Fibroblast of gingiva (primary cell): ENCODE measurements at places on chromosomes 12 and 14.
A peak's percentile ranks its signal among the peaks of the same experiment; 100 is the strongest.

GRCh38 chr12:116370004-116370404, 92.5 kb upstream of the MED13L start:
- peak; percentile 69 for DNase-seq

DNA sequence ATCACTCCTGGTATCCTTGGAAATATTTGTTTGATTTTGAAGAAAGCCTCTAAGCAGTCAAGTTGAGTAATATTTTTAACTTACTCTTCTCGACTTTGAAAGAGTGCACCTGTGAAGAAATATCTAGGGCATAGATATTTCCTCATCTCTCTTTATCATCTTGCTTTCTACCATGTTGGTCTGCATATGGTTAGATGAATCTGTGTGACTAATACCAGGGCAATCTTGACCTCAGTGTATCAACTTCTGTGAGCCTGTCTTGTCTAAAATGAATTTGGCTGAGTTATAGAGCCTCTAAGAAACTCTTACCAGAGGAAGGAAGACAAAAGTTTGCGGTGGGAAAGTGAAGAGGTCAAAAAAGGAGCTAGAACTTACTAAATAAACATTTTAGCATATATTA, 68.4 kb downstream of the SYT1 start:
- no peak for DNase-seq

DNA sequence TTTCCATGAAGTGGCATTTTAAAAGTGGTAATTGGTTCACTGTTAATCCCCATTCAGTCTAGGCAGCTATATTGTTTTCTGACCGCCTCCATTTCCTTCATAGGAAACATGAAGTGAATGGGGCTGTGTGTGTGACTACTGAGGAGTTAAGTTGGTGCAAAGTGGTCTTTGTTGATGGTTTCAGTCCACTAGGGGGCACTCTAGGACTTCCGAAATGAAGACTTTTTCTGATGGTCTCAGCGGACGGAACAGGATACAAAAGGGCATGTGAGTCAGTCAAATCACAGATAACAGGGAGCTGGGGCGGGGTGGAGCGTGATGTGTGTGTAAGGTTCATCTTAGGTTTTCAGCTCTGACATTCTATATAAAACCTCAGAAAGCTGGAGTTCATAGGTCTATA, 240.1 kb upstream of the OR4E1 start:
- DNase-seq: no peak

- peak; percentile 89 for DNase-seq
These were observed 874 bp downstream of the ISCU start for GRCh38 chr12:108563136-108563803.

GRCh38 chr12:1915082-1915968, 3.1 kb downstream of the CACNA2D4 start:
- DNase-seq: no peak

DNA sequence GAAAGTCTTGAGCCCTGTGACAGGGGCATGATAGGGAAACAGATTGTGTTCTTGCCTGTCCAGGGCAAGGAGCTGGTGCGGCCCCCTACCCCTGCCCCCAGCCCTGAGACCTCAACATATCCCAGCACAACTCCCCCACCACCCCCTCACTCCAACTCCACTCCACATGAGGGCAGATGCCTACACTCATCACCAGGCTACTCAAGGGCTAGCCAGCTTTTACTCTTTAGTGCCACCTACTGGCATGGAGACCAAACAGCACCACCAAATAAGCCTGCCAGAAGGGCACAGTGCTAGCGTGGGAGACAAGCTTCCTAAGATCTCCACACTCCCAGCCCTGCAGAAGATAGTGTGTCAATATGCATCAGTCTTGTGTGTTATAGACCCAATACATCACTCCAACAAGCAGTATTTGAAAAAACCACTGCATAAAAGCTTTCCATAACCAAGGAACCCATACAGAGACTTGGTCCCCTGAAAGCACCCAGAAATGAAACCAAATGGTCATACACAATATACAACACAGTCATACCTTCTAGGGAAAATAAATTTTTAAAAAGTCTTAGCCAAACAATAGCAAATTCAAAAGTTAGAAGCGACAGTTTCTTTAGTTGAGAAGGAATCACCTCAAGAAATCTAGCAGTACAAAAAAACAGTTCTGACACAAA, 154.4 kb downstream of the KCNK10 start:
- DNase-seq: peak; percentile 2

- peak; percentile 58 for DNase-seq
These were observed 43.4 kb downstream of the RNF34 start for GRCh38 chr12:121443193-121443870.

- no peak for DNase-seq
These were observed 204.3 kb downstream of the KIF26A start for GRCh38 chr14:104342435-104343293.

GRCh38 chr12:32693036-32693435, 13.9 kb downstream of the DNM1L start:
- no peak for DNase-seq

DNA sequence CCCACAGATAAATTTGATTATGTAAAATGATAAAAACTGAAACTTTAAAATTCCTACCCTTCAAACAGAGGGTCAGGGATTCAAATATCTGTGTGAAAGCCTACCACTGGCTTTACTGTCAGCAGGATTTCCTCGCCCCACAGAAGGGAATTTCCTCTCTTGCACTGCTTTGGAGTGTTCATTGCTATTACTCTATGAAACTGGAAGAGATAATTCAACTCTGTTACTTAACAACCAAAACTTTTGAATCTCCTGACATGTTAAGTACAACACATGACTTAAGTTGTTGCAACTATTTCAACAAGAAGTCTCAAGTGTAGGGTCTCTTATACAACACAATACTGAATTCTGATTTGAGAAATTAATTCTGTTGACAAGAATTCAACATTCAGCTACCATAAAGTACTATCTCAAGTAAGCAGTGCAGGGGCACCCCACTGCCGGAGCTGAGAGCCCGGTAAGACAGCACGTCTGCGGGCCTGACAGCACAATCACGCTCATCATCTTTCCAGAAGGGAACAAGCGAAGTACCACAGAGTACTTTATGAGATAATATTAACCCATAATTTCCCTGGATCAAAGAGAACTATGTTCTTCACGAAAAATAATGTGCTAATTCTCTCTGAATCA, 22.9 kb downstream of the DICER1 start:
- DNase-seq: no peak

DNA sequence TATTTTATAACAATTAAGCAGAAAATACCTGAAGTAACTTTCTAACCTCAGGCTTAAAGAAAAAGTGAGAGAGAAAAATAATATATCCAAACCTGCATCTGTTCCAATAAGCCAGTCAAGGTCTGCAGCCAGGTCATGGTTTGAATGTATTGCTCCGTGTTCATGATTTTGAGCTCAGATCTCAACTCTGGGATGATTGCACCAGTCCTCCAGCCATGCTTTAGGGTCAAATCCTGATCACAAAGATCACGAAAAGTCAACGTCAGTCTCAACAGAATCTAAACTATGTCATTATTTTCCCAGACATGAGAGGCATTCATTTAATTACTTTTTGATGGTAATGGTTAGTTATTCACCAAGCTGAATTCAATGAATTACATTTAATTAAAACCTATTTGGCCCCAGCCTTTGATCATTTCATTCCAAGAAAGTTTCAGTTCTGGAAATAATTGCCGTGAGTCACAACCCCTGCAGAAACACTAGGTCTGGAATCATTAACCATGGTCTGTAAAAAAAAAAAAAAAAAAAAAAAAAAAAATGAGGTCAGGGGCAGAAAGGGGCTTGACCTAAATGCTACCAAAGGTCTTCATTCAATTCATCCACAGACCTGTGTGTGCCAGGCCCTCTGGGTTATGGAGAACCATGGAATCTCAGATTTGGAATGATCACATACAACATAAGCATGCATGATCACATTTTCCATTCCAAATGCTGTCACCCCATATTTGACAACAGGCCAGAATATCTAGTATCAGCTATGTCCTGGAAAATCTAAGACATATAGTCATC, 55.6 kb downstream of the NT5DC3 start:
- no peak for DNase-seq
